ENCODE measurements at places on chromosomes 7 and 10.

DNA sequence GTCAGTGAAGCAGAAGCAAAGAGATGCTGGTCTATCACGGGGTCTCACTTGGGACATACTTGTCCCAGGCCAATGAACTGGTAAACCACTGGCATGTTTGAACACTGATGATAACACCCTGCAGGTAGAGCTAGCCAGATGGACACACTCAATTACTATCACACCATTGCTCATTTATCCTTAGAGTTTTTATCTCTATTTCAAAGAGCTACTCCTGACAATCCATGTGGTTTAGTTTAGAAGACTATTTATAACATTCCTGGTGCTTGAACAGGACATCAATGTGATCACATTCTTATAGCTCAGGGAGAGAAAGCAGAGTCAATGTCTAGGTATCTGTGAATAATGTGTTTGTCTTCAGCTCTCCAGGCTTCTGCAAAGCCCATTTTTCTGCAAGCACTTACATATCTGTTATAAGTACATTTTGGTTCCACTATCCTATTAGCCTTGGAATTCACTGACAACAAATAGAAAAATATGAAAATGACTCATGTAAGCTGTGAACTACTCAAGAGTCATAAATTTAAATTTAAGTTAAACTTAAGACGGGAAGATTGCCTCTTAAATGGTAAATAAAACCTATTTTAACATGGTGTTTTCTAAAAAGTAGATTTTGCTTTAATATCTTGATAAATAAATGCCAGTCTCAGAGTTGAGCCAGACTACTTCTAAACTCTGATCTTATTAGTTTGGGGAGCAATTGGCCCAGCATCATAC lies 106.7 kb upstream of the MBL2 start:
- DNase-seq, result peak; percentile 84

DNA sequence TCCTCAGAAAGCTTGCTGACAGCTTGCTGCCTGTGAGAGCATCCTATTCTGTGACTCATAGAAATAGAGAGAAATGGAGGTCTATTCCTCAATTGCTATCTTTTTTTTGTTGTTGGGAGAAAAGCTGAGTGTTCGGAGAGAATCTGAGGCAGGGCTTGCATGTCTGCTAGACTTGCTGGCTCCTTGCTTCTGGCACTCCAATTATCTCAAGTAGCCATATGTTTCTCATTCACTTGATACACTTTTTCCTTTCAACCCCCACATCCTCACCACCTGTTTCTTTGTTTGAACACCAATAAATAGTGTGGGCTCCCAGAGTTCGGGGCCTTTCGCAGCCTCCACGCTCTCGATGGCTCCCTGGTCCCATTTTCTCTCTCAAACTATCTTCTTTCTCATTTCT lies 172.2 kb downstream of the SH2D4B start:
- no peak for DNase-seq

GRCh38 chr10:76117949-76118348 lies 686.5 kb downstream of the LRMDA start:
- DNase-seq, result peak; percentile 90

GRCh38 chr10:59373071-59373470 lies 10.7 kb upstream of the FAM13C start:
- peak; percentile 12 for DNase-seq

- DNase-seq, result peak; percentile 88
These were observed 174.8 kb downstream of the PTEN start for GRCh38 chr10:88038268-88038667.

GRCh38 chr10:122845783-122846332 lies at the start of gene CUZD1:
TSS of gene CUZD1 (minus strand) at chr10:122845857. CDS start at chr10:122845843, 14 bp downstream.
- no peak for DNase-seq

DNA sequence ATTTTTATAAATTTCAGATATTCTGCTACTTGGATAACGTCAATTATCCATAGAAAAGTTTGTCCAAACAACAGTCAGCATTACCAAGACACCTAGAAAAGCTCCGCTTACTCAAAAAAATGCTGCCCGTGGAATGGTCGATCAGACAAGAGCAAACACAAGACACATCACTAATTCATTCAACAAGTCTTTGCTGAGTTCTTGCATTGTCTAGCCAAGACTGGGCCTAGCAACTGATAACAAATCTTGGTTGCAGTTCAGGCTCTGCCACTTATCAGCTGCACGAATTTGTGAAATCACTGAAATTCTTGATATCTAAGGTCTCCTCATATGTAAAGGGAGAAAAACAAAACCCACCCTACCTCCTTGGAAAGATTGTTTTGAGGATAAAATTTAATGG lies 168.3 kb downstream of the AKR1D1 start:
- DNase-seq, result no peak

- no peak for DNase-seq
These were observed 16.0 kb downstream of the NRAP start for GRCh38 chr10:113647812-113648211.

DNA sequence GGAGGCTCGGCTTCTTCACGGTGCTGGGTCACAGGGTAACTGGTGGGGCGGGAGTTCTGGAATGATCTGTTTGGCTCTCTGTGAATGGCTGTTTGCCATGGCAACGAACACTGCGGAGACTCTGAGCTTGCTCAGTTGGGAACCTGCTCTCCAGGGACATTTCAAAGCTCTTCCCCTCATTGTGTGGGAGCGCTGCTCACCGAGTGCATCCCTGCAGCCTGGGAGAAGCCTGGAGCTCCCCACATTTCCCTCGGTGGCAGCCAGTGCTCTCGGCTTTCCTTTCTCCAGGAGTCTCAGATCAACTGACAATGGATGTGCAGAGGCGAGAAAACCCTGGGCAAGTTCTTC lies 57.6 kb upstream of the CACUL1 start:
- DNase-seq, result no peak

DNA sequence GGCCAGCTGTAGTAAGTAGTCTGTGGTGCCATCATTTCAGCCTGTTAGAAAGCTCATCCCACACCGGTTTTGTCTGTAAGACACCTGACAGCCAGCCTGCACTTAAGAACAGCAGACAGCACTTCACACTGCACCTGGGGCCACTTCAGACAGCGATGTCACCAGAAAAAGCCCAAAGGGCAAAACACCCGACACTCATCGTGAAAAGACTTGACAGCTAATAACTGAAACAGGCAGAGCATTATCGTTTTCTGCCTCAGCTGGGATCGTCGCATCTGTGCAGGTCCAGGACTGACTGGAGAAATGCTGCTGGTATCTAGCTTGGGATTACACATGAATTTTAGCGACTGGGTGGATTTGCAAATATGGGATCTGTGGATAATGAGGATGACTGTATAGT lies 16.8 kb upstream of the LAT2 start:
- no peak for DNase-seq

GRCh38 chr7:137801003-137801402 lies 45.8 kb downstream of the DGKI start:
- DNase-seq, result peak; percentile 42

GRCh38 chr7:42945821-42946626 lies 13.8 kb downstream of the MRPL32 start:
- peak; percentile 27 for DNase-seq

- no peak for DNase-seq
These were observed 748.7 kb downstream of the AUTS2 start for GRCh38 chr7:70346844-70347462.

GRCh38 chr10:109529258-109529657 lies 394.1 kb downstream of the XPNPEP1 start:
- DNase-seq, result no peak

DNA sequence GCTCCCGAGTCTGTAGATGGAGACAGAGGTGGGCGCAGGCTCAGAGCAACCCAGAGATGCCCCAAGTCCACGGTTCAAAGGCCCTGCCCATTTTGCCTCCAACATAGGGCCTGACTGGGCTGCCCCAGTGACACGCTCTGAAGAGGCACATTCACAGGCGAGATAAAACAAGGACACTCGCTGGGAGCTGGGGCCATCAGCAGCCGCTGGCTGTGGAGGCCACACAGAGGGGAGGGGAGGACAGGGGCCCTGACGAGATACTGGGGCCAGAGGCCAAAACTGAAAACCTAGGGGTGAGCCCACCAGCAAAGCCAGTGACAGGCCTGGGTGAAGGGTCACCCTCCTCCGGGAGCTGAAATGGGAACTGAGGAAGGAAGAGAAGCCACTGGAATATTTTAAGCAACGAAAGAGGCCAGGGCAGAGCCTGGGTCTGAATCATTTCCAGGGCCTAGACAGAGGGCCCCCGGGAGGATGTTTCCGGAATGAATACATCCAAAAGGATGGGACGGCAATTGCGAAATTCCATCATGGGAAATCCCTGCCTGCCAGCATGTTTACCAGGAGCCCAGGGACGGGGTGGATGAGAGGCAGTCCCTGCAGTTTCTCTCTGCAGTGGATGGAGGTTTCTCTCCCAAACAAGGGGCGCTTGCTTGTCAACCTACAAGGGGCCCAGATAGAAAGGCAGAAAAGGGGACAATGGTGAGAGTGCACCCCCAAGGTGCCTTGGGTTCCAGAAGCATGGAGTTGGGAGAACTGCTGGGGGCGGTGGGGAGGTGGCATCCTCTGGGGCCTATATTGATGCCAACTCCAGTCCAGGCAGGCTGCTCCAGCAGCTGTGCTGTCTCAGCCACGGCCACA lies 29.0 kb upstream of the HSPA12A start:
- DNase-seq, result peak; percentile 91

DNA sequence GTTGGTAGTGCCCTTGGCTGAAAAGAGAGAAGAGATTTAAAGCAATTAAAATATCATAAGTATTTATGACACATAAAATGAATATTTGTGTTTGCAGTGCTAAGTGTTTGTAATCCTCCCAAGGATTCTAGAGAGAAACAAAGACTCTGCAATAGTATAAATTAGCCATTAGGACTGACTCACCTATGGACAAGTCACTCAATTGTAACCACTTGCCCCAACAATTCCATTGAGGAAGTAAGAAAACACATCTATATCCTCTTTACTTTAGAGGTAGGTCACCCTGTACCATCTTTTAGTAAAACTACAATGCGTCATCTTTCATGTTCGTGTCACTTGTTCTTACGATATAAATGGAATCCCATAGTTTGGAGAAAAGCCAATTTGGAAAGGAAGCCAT lies 85.7 kb upstream of the INHBA start:
- DNase-seq, result no peak
